ENCODE measurements at places on chromosomes 16 and 17. TPM values are rescaled to one million over a fixed set of nuclear protein-coding genes. Genes with fewer than 3 reads are reported as not detected.
A peak's percentile ranks its signal among the peaks of the same experiment; 100 is the strongest.

GRCh38 chr16:55149622-55150021 lies 174.4 kb upstream of the IRX6 start:
- no peak for ATAC-seq

- peak; percentile 58 for ATAC-seq
These were observed 397 bp downstream of the NCOR1 start for GRCh38 chr17:16215002-16215272.

GRCh38 chr16:68707340-68708152 lies 29.5 kb upstream of the CDH1 start:
- peak; percentile 87 for ATAC-seq

DNA sequence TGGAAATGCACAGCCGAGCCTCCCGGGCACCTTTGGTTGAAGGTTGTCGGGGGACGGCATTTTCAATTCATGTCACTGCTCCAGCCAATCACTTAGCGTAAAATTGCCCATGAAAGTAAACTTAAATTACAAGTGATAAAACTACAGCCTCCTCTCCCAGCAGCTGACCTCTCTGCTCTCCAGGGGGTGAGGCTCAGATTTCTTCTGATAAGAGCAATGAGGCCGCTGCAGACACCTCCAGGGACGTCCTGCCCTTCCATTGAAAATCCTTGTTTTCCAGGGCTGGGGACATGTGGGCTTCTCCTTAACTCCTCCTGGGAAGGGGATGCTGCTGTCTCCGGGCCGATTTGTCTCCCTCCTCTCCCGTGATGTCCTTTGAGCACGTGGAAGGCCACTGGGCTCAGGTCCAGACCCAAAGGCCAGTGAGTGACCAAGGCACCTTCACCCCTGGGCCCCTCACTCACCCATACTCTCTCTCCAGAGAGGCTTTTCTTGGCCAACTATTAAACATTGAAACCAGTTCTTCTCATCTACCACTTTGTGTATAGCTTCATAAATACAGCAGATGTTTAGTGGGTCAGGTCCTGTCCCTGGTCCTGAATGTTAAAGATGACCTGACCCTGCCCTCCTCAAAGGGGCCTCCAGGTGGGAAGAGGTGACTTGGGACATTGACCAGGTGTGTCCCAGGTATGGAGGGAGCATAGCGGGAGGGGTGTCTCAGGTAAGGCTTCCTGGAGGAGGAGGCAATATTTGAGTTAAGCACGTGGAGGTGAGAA lies 52.3 kb downstream of the MGAT5B start:
- no peak for ATAC-seq

GRCh38 chr17:21283482-21284318 lies 811 bp upstream of the MAP2K3 start:
- ATAC-seq, result no peak

- ATAC-seq, result no peak
These were observed 3.2 kb upstream of the WNT3 start for GRCh38 chr17:46821482-46822387.

GRCh38 chr16:50479771-50480170 lies 68.4 kb upstream of the NKD1 start:
- ATAC-seq, result no peak

DNA sequence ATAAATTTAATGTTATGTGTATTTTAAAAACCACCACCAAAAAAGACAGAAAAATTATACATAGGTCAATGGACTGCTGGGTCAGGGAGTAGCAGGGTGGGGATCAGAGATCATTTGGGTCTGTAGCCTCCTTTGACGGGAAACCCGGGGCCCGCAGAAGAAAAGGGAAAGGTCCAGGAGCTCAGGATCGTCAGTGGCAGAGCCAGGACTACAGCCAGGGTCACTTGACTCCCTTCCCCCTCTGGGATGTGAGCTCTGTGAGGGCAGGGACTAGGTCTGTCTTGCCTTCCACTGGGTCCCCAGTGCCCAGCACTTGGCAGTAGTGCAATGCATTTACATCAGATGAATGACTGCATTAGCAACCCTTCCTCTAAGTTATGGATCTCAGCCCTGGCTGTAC lies 62.1 kb downstream of the TOM1L2 start:
- no peak for ATAC-seq

GRCh38 chr16:84735849-84736586 lies 36.2 kb downstream of the USP10 start:
- ATAC-seq, result peak; percentile 83

- ATAC-seq, result no peak
These were observed 42.7 kb downstream of the TNRC6C start for GRCh38 chr17:78001182-78001581.

DNA sequence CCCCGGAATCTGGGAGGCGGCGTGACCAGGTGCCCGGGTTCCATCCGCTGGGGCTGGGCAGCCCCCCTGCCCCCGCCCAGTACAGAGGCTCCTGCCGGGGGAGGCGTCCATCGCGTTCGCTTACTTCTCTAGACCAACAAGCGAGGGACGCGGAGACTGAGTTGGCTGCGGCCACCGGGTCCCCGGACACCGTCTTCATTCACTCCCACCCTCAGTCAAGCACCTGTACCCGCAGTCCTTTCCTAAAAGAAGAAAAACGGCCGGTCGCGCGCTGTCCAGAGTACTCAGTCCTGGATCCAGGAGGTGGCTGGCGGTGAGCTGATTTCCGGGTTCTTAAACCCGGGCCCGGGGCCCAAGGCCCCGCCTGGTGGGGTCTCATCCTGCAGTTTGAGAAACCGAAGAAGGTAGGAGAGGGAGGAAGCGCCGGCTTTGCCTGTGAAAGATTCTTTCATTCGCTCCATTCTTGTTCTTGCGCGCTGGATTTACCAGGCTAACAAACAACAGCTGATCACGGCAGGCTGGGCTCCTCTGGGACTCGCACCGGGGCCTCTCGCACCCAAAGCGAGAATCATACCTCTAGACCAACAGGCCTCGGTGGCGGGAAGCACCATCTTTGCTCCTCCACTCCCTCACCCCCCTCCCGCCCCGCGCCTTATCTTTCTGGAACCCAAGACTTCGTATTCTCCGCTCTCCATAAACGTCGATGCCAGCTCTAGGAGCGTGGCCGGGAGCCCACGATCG lies 17.4 kb upstream of the OR1F1 start:
- no peak for ATAC-seq

DNA sequence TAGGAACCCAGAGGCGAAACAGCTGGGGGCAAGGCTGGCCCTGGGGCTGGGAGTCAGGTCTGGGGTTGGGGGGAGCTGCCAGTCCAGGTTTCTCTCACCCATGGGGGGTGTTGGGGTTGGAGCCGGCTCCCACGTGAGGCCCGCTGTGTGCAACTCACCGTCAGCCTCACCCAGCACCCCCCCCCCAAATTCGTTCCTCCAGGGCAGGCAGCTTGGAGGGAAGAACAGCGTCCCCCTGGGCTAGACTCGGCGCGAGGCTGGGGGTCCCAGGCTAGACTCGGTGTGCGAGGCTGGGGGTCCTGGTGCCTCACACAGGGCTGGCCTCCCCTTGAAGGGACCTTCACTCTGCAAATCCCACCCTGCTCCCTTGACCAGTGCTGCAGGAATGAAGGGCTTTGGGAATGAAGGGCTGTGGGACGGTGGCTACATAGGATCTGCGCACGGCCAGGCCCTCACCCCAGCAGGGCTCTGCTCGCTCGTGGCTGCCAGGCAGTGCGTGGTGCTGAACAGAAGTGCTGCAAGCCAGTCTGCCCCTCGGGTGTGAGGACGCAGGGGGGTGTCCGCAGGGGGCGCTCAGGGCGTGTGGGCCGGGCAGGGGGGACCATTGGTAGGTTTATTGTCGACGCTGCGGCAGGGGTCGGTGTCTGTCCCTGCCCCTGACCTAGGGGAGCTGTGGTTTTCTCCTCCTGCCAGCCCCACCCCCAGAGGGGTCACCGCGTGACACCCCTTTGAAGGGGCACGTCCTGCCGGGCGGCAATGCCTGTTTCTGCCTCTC lies 74.7 kb downstream of the KLHDC4 start:
- no peak for ATAC-seq

DNA sequence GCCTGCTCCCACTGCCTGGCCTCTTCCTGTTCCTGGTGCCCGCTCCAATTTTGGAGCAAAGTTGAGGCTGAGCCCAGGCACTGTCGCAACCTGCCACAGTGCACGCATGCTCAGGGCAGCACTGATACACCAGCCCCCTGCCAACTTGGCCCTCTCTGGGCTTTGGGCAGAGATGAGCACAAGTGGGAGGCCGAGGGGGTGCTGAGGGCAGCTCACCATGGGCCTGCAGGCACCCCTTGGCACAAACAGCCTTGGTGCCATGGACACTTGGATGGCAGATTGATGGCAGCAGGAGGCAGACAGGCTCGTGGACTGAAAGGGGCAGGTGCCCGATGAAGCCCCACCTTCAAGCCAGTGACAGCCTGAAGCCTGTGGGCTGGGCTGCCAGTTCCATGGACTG lies 42.9 kb downstream of the PIGL start:
- no peak for ATAC-seq

DNA sequence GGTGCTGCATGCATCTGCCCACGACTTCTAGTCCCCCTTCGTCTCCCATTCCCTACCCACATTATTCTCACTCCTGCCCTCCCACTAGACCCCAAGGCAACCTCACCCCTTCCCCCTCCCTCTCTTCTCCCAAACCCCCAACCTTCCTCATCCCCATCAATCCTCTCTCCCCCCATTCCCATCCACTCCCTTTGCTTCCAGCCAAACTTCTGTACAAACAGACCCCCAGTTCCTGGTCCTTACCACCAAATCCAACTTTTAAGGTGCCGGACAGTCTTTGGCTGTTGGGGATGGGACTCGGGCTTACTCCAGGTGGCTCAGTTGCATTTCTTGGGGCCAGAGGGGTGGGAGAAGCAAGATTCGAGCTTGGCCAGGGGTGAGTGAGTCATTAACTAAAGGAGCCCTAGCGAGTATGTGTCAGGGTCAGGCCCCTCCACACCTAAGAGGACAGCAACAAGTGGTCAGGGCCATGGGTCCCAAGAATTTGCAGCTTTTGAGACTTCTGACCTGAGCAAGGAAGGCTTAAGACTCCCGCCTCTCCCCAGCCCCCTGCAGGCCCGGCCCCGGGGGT lies at the start of gene SLC38A8:
Gene SLC38A8 (minus strand): TSS at position 488 of the 571 bp plus-strand sequence. CDS start 638 bp downstream, outside the sequence.
- ATAC-seq, result no peak

DNA sequence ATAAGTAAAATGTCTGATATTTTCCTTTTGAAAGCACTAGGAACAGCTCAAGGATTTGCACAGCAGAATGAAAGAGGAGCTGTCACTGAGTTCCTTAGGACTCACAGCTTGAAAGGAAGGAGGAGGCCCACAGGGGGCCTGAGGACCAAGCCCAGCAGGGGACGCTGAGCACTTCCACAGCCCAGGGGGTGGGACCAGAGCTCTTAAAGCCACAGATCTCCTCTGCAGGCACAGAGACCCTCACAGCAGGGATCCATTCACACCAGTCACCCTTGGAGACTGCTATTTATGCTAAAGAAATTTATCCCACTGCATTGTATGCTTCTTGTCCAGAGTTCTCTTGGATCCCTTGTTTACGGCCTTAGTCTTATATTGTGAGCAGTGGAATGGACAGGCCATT lies 253.3 kb downstream of the STX8 start:
- no peak for ATAC-seq

GRCh38 chr17:33373273-33373672 lies 80.2 kb upstream of the ASIC2 start:
- no peak for ATAC-seq

DNA sequence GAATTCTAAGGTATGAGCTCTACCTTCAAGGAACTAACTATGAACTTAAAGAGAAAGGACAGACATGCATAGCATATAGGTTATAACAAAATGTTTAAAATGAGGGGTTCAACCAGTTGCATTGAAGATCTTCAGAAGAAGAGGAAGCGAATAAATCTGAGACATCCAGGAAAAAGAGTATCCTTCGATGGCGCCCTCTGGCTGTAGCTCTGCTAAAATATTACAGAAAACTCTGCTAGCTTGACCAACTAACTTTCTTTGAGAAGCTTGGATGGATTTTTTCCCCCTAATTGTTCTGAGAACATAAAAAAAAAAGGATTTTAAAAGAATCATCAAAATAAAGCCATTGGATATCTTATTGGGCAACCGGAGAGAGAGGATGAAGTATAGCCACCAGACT lies 659.9 kb upstream of the SOX9 start:
- ATAC-seq, result no peak

DNA sequence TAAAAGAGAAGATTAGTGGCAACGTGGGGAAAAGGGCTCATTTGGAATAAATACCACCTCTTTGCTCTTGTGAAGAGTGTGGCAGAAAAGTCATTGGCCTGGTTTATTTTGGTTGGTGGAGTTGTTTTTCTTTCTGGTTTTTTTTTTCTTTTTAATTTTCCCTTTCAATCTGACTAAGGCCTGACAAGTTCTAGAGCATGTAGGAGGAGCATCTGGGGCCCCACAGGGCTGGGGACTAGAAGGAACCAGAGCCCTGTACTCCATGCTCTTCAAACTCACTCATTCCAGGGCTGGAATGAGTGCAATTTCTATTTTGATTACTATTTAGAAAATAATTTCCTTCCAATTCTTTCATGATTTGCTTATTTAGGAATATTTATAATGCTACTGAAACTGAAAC lies 13.3 kb downstream of the IRX5 start:
- ATAC-seq, result no peak

- ATAC-seq, result peak; percentile 4
These were observed 1.1 kb upstream of the PPL start for GRCh38 chr16:4937782-4938682.

GRCh38 chr17:53137869-53138268 lies 684.9 kb upstream of the KIF2B start:
- no peak for ATAC-seq

- no peak for ATAC-seq
These were observed 139.8 kb upstream of the GSE1 start for GRCh38 chr16:85473323-85473722.

GRCh38 chr16:67451061-67451703 lies 20.3 kb downstream of the HSD11B2 start:
- ATAC-seq, result no peak

- peak; percentile 85 for ATAC-seq
These were observed 37.4 kb downstream of the CLEC16A start for GRCh38 chr16:10981697-10982216.

GRCh38 chr17:30253312-30253711 lies 17.8 kb upstream of the SLC6A4 start:
- no peak for ATAC-seq

DNA sequence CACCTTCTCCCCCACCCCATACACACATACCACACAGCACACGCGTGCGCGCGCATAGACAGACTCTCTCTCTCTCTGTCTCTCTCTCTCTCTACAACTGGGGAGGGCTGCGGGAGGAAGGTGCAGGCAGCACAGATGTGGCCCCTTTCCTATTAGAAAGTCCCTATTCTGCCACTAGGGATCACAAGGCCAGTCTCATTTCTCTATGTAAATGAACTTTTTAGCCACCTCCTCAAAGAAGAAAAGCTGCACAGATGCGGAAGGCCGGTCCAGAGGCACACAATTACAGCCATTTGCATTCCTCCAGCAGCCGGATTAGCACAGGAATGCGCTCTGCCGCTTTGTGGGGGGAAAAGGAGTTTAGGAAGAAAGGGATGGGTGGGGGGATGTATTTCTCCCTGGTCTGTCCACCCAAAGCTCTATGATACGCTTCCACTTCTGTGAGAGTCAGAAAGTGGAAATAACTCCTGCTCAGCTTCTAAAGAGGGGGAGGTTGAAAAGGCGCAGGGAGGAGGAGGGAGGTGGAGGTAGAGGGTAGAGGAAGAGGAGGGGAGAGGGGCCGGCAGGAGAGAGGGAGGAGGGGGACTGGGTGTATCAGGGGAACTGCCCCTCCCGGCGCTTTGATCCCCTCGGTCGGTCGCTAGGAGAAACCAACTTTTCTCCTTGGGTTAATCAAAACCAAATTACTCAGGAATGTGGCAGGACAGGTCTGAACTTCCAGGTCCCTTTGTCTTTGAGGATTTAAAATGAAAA lies 11.7 kb downstream of the ZFHX3 start:
- peak; percentile 38 for ATAC-seq

The PYDC1 gene
- total RNA-seq, result not detected

The MYH3 gene
- 0.52 TPM for total RNA-seq

The KRT9 gene
- 0.16 TPM for total RNA-seq

The TLCD3A gene
- 29.6 TPM for total RNA-seq

The TSR3 gene
- total RNA-seq, result 42.6 TPM

The HBQ1 gene
- total RNA-seq, result not detected

The TMEM92 gene
- 0.88 TPM for total RNA-seq

The C1QTNF8 gene
- total RNA-seq, result not detected
